ENCODE measurements at places on chromosomes 2 and 18. TPM values are rescaled to one million over a fixed set of nuclear protein-coding genes. Genes with fewer than 3 reads are reported as not detected.

The GULP1 gene
- 15.3 TPM for total RNA-seq

GRCh38 chr18:76620321-76621170 lies 125.5 kb upstream of the ZNF516 start:
- peak; percentile 95 for DNase-seq

DNA sequence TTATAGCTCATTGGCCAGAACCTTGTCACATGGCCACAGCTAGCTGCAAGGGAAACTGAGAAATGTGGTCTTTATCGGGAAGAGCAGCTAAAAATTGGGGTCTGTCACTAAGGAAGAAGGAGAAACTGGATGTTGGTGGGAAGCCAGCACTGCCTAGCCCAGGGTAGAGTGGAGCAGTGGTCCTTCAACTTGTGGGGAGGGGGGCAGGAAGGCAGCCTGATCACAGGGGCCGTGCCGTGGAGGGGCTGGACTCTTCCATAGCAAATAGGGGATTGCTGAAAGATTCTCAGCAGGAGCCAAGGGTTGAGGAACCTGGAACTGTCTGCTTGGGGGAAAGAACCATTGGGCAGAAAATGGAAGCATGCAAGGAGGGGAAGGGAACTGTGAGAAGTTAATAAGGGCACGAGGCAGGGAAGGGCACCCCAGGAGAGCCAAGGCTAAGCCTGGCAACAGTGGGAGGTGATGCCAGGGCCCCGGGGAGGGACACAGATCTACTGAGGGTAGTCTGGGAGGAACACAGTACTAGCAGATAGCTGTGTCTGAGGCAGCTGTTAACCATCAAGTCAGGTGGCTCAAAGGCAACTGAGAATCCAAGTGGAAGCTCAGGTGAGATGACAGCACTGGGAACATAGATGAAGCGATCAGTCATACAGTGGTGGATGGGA lies 5.9 kb upstream of the NEURL3 start:
- peak; percentile 26 for DNase-seq

The ABCB11 gene
- 0.04 TPM for total RNA-seq

The ICOS gene
- not detected for total RNA-seq

DNA sequence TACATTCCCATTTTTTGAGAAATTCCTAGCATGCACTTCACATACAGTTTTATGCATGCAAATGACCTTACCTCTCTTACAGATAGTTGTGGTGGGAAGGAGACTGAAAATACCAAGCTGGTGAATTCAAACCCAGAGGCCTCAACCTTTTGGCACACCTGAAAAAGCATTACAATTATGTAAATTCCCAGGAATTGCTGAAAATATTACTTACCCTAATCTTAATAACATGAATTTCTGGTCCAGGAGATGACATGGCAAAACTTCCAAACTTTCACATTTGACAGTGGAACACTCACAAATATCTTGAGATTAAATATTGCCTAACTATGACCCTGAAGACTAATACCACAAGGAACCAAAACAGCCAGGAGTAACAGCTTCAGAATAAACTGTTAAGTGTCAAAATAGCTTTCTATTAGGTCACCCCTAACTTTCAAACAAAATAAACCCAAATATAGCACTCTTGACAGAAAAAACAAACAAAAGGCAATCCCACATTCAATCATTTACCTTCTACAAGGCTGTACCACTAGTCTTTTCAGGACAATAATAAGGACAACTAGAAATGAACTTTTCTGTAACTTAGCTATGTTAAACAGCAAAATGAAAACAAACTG lies 10.9 kb upstream of the PEX13 start:
- DNase-seq: no peak

The GREB1 gene
- 174 TPM for total RNA-seq

The CNNM4 gene
- 29.0 TPM for total RNA-seq

DNA sequence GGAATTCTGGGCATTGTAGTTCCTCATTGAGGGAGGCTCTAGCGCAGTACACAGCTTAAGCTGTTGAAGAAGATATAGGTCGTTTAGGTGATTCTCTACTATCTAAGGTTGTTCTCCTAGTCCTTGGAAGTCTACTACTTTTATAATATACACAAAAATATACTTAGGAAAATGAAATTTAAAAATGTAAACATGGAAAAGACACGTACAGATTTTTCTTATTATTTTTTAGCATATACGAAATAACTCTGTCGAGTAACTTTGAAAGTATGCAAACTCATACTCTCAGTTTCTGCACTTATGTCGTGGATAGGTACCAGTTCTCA lies 272 bp upstream of the FASTKD1 start:
- DNase-seq: no peak

DNA sequence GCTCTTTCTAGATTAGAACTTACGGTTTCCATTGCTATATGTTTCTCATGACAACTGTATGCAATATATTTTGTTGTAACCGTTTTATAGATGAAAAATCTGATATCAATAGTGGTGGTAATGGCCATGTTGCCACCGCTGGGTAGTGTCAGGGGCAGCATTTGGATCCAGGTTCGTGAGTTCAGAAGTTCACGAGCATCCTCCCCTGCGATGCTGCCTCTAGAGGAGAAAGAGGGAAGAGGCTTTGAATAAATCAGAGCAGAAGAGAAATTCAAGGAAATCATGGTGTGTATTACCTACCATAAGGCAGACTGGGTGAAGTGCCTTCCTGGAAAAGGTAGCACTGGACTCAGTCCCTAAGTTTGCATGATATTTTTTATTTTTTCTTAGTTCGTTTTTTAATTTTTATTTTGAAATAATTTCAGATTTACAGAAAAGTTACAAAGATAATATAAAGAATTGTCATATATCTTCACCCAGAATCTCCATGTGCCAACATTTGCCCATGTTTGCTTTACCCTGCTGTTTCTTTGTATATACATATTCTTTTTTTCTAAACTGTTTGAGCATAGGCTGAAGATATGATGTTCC lies 3.3 kb upstream of the ZBTB7C start:
- peak; percentile 84 for DNase-seq

GRCh38 chr18:75928706-75929105 lies 501.2 kb upstream of the SMIM21 start:
- no peak for DNase-seq

DNA sequence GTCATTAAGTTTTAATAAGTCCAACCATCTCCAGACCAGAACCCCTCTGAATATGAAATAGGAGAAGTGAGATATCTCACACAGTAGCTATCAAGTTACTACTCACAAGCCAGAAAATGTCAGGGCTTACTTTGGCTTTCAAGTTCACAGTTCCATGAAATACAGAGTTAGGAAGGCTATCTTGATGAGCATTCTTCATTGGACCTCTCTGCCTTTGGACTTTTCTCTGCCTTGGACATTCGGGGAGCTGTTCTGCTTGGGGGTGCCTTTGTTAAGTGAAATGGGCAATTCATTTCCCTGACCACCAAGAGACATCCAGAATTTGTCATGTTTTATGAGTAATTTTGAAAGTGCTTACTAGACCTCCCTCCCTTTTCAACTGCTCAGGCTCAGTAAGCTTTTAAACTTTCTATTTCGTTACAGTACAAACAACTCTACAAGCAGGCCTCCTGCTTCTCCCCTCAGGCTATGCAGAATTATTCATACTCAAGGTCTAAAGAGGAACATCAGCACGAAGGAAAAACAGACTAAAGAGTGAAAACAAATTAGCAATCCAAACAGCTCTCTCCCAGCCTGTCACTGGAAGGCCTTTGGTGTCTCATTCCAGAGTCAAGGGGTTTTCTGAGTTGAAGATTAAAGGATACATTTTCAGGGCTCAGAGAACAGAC lies 95.3 kb downstream of the MREG start:
- DNase-seq: peak; percentile 52

GRCh38 chr2:96305979-96306308 lies 598 bp upstream of the SNRNP200 start:
- DNase-seq: no peak

DNA sequence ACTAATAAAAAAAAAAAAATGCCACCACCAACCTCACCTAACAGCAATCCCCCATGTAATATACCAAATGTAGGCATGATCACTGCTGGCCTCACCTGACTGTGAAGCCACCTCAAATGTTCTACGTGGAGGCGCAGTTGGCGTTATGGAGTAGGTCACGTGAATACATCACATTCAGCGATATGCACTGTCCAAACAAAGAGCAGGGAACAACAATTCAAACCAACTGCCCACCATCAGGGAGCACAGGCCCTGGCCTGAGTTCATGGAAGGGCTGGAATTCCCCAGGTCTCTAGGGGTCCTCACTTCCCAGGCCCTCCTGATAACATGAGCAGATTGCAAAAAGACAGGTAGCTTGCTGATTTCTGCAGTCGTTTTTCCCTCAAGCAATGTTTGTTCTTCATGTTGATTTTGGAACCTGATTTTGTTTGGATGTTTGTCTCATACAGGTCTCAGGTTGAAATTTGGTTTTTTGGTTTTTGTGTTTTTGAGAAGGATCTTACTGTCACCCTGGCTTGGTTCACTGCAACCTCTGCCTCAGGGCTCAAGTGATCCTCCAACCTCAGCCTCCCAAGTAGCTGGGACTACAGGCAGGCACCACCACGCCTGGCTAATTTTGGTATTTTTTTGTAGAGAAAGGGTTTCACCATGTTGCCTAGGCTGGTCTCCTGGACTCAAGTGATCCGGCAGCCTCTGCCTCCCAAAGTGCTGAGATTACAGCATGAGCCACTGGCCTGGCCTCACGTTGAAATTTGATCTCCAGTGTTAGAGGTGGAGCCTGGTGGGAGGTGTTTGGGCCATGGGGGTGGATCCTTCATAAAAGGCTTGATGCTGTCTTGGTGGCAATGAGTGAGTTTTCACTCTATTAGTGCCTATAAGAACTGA lies 15.5 kb downstream of the TBC1D8 start:
- peak; percentile 69 for DNase-seq

- DNase-seq: peak; percentile 49
These were observed 309.1 kb downstream of the MYCN start for GRCh38 chr2:16249246-16250055.

- no peak for DNase-seq
These were observed 4.7 kb upstream of the KCNF1 start for GRCh38 chr2:10906926-10907625.

- no peak for DNase-seq
These were observed 19.2 kb downstream of the DAW1 start for GRCh38 chr2:227890495-227891079.

The TWIST2 gene
- 1.9 TPM for total RNA-seq

DNA sequence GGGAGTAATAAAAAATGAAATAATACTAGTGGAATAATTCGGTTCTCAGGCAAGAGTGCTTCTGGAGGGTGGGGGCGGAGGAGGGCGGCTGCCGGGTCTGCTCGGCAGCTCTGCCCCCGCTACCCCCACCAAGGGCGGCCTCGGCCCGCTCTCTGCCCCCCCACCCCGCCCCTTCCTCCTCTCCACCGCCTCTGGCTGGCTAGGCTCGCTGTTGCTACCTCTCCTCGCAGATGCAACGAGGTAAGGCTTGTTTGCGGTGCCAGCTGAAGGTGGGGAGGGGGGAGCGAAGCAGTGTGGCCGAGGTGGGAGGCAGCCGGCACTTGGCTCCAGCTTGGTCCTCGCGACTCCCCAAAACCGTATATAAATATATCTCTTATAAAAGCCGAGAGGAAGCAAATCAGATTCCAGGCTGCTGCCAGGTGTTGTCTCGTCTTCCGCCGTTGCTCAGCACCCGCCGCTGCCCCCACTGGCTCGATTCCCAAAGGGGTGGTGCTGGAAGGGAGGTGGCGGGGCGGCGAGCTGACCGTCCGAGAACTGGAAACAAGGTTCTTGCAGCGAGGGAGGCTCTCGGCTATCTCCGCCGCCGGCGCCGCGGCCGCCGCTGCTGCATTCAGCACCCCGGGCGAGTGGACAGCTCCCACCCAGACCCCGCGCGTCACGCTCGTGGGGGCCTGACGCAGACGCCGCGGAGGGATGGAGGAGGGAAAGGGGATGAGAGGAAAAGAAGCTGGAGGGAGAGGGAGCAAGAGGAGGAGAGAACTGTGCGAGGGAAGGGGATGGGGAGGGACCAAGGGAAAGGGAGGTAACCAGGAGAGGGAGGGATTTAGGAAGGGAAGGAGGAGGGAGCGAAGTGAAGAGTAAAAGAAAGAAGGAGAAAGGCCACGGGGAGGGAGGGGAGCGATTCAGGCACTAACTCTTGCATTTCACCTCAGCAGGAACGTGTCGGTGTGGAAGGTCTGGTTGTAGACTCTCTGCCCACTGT lies at the start of gene MARCHF4:
MARCHF4 (minus strand) TSS at position 763 of the 982 bp plus-strand sequence. CDS start 2,223 bp downstream, outside the sequence.
- peak; percentile 95 for DNase-seq

- DNase-seq: peak; percentile 55
These were observed 63.8 kb downstream of the HAUS1 start for GRCh38 chr18:46167971-46168370.

GRCh38 chr2:20175931-20176330 lies 49.0 kb downstream of the SDC1 start:
- DNase-seq: no peak

The IL37 gene
- not detected for total RNA-seq

The C2orf49 gene
- total RNA-seq: 17.4 TPM

- DNase-seq: no peak
These were observed 64.6 kb downstream of the MBD2 start for GRCh38 chr18:54159906-54160305.

The FSHR gene
- total RNA-seq: 2.4 TPM

DNA sequence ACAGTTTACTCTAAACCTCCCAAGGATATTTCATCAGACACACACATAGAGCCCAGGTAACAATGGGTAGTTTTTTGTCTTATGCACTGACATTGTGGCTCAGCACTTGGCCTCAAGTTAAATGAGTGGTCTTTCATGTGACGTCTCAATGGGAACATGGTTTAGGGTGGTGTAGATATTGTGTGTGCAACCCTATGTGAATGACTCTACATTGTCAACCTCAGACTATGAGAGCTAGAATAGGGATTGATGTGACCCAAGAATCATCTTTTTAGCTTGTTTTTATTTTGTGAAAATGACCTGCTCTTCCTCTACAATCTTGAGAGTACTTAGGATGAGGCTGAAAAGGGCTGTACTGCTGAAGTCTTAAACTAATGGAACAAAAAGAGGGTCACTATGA lies 86.2 kb downstream of the SCN1A start:
- DNase-seq: no peak

DNA sequence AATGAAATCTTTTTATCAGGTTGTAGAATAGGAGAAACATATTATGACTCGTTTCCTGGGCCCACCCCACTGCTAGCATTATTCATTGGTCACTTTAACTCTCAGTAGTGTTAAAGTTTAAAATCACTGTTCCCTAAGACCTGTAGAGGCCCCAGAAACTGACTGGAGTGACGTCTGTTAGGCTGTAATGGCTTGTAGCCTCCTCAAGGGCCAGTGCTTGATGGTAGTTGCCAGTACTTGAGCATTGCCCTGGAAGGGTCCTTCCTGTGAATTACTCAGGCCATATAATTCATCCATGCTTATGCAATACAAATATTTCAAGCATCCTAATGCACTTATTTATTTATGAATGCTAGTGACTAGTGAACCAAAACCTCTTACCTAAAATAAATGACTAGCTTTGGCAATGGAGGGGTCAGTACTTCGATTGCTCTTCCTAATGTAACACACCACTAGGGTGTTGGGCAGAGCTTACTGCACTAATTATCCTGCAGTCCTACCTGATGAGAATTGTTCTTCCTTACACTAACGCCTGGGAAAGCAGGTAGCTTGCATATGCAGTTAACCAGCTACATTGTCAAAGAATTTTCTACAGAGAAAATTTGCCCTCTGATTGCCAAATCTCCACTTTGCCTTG lies 31.2 kb downstream of the ARHGAP25 start:
- no peak for DNase-seq

The PDCL3 gene
- 46.1 TPM for total RNA-seq
